ENCODE measurements at places on chromosomes 7 and 10.

DNA sequence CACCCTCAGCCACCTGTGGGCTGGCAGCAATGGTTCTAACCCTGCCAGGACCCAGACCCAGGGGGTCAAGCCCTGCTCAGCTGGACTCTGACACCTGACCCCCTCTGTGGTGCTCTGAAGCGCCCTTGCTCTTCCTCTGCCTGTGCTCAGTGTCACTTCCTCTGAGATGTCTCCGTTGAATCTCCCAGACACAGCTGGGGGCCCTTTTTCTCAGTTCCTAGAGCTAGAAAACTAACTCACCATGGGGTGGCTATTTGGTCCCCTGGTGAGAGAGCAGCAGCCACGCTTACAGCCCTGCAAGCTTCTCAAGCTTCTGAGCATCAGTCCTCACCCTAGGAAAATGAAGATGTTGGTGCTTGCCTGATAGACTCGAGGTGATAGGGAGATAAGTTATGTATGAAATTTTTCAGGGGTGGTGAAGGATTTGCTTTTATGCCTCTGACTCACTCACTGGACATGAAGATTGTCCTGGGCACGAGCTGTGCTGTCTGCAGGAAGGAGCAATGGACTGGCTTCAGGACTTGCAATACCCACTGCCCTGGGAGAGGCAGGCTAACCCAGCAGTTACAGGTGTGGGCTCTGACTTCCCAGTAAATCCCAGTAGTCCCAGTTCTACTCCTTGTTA lies 29.6 kb downstream of the COL13A1 start:
- DNase-seq = no peak

DNA sequence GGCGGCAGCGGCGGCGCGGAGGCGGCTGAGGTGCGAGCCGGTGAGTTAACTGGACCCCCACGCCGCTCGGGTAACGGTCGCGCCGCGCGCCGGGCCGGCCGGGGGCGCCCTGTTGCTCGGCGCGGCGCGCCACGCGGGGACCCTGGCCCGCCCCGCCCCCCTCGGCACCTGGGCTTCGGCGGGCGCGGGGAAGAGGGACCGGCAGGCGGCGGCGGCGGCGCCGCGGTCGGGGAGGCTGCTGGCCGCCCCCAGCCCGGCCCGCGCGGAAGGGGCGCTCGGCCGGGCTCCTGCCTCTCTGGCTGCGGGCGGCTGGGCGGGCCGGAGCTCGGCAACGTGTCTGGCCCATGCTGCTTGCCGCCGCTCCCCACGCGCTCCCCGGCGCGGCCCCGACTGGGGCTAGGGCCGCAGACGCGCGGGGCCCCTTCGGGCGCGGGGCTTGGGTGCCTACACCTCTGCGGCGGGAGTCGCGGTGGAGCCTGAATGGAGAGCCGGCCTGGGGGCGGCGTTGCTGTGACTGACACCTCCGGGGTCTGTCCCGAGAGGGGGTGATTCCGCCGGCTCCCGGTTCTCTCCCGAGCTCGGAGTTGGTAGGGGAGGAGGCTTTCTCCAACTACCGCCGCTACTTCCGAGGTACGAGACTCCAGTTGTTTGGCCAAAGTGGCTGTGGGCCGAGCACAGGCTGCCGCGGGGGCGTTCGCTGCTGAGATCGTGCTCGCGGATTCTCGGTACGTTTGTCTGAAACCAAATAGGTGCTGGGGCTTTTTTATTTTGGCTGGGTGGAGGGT lies 494 bp downstream of the PALS2 start:
- DNase-seq = peak; percentile 15

DNA sequence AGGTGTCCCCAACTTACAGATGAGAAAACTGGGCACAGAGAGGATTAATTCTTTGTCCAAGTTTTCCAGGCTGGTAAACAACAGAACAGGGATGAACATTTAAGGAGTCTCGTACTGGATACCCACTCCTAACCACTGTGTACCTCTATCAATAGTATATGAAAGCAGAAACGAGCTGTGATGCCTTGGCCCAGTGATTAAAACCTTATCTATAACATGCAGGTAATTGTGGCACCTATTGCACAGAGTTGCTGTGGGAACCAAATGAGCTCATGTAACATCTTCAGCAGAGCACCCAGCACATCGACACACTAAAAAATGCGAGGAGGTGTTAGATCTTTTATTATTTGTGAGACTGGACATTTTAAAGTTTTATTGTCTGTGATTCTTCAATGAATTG lies 1.6 kb downstream of the TMEM273 start:
- DNase-seq = no peak

DNA sequence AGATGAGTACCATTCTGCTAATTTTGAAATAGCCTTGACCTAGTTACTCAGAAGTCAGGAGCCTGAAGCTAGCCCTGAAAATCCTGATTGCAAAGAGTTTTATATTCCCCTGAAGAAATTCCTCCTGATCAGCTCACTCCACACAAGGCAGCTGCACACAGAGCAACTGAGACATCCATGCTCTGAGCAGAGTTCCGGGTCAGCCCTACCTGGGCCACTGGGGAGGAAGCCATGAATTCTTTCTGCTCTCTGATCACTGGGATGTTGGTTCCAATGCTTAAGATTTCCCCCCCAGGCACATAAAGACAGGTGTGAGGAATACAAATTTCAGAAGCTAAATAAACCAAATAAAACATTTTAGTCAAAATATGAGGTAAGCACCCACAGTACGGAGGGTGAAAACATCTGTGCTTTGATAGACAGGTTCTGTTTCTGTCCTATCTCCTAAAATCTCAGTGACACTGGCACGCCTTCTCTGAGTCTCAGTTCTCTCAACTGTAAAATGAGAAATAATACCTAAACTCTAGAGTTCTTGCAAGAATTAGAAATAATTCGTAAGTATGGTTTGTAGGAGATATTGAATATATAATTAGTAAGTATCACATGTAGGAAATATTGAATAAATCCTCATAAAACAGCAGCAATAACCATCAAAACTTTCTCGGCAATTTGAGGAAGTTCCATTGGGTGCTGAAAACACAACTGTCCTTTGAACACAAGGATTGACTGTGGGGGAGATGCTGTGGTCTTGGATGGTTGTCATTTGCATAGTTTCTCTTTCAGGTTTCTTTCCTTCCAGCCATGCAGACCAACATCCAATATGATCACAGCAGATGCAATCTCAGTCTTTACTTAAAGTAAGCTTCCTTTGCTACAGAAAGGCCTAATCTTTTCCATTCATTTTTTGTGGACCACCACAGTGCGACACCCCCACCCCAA lies 133.0 kb upstream of the TNS3 start:
- no peak for DNase-seq

DNA sequence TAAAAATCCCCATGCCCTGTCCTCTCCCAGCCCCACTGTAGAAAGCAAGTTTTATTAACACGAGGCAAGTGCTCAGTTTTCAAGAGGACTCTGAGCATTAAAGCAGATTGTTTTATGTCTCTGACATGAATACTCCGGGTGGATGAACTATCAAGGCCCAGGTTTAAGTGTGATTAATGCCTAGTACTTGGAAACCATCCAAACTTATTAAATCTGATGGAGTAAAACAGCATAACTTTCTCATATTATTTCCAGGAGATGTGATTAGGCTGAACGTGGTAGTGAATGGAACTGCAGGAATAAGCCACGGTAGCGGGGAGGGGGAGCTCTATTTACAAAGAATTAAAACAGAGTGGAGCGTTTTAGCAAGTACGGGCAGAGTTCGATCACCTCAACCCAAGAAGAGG lies 144.2 kb upstream of the RNF32 start:
- DNase-seq = no peak

GRCh38 chr10:114638821-114639625 lies 19.1 kb downstream of the ABLIM1 start:
- DNase-seq = no peak

- DNase-seq = no peak
These were observed 145.0 kb upstream of the CALCR start for GRCh38 chr7:93719546-93719945.

GRCh38 chr10:98611436-98611835 lies 164.7 kb upstream of the HPS1 start:
- no peak for DNase-seq

DNA sequence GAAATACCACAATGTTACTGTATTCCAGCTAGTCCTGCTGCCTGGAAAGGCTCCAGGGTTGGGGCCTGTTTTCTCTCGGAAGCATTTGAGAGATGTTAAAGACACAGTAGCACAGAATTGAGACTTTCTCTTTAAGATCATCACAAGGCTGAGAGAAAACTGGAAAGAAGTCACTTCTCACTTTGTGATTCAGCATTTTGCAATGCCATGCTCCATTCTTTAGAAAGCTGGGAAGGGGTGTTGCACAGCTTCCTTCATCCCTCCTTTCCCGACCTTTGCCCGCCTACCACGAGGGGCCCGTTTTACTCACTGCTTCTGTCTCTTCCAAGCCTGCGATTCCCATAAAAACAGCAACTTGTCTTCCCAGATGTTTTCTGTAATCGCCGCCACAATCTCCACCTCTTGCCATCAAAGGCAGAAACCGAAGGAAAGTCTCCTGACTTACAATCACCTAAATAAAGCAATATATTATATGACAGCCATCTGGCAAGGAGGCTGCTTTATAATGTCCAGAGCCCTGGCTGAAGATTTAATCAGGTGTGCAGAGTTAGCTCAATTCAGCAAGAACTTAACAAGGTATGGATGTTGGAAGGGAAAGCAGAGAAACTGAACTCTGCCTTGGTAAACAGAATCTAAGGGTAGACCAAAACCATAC lies 18.9 kb downstream of the NOD1 start:
- no peak for DNase-seq

- DNase-seq = no peak
These were observed 66.3 kb upstream of the SH2B2 start for GRCh38 chr7:102220229-102220850.

- no peak for DNase-seq
These were observed 1.4 kb upstream of the TSPAN15 start for GRCh38 chr10:69449841-69450240.

- no peak for DNase-seq
These were observed 38.5 kb downstream of the MTURN start for GRCh38 chr7:30173058-30173897.

- DNase-seq = no peak
These were observed 162.9 kb downstream of the GLI3 start for GRCh38 chr7:42074076-42074475.

DNA sequence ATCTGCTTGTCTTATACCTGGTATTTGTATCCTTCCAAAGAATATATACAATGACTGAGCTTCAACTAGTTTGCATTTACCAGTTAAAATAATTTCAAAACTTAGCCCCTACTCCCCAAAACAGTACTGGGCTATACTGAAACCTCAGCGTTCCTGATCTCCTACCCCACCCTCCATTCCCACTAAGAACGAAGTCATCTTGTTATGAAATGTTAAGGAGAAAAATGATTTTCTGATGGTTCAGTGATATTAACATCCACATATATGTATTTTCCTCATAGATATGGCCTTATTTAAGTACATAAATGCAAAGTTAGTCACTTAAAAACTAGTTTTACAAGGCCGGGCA lies 28.9 kb upstream of the ANAPC16 start:
- DNase-seq = no peak

GRCh38 chr7:85471740-85472139 lies 284.9 kb upstream of the SEMA3D start:
- no peak for DNase-seq

GRCh38 chr7:102890292-102890970 lies 22.4 kb upstream of the LRRC17 start:
- DNase-seq = no peak

DNA sequence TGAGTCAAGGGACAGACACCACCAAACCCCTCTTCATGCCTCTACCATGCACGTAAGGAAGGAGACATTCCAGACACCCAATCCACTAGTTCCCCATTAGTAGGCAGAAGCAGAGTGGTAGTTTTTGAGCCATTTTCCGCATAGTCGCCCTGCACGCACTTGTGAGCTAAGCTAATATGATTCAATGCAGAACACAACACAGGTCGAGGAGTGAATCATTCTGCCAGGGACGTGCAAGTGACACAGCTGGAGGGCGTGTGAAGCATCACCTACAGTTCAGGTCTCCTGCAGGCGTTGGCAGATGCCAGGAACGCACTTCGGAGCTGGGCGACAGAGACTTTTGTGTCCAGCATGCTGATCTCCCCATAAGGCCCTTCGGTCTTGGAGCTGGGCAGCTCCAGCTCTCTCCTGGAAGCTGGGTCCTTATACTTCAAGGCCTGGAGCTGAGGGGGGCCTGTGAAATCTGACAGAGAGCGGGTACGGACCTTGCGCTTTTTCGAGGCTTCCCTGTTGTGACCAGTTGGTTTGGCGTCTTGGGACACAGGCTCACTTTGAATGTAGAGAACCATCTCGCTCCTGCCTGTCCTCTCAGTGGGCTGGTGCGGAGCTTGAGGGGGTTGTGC lies 102.4 kb downstream of the SVIL start:
- DNase-seq = no peak

GRCh38 chr10:78184851-78185692 lies 151.4 kb downstream of the RPS24 start:
- no peak for DNase-seq

DNA sequence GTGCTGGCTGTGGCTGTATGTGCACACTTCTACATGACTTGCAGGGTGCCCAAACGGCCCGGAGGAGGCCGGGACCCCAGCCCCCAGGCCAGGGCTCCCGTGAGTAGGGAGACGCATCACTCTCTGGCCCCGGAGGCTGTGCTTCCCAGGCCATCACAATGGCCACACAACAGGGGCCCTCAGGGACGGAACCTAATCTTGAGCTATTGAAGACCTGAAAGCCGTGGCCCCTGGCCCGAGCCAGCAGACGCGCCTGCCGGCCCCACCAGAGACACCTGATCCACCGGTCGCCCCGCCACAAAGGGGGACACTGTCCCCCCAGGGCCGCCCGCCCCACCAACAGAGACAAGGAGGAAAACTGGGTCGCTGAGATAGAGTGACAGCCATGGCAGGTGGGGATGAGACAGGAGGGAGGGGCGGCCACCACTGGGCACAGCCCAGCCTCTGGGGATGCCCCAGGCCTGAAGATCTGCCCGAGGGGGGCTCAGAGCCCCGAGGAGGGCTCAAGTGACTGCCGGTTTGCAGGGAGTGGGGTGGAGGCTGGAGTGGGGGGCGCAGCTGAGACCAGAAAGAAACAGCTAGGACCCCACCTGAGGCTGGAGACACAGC lies 10.2 kb upstream of the LFNG start:
- DNase-seq = no peak

DNA sequence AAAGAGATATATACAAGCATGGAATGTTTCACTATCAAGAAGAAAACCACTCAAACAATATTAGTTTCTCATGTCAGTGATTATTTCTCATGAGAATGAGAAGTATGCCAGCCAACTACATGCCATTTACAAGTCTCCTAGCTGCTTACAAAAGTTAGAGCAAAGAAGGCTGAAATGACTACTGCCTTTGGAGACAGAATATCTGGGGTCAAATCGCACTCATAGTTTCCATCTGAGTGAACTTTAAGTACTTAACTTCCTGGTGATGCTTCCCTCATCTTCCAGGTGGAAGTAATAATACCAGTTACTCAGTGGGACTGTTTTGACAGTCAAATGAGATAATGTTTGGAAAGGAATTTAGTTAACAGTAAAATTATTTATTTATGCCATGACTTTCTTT lies 42.0 kb upstream of the RHOBTB1 start:
- no peak for DNase-seq
